ENCODE measurements at places on chromosomes 1 and 21. TPM values are rescaled to one million over a fixed set of nuclear protein-coding genes. Genes with fewer than 3 reads are reported as not detected.

SH2D2A gene
- 3.8 TPM for total RNA-seq

PADI1 gene
- total RNA-seq, result 1.3 TPM

PERM1 gene
- 1.0 TPM for total RNA-seq

ADAM30 gene
- not detected for total RNA-seq

S100A14 gene
- not detected for total RNA-seq

SPATA21 gene
- not detected for total RNA-seq

THEMIS2 gene
- total RNA-seq, result 3.1 TPM

CORT gene
- total RNA-seq, result 2.3 TPM

GCLM gene
- 1.5 TPM for total RNA-seq

MTARC1 gene
- total RNA-seq, result 4.5 TPM

NBPF6 gene
- total RNA-seq, result not detected

TNFRSF9 gene
- not detected for total RNA-seq

GRCh38 chr1:217402301-217402700 is 228.6 kb downstream of the GPATCH2 start:
- DNase-seq, result no peak

- no peak for DNase-seq
Observed at GRCh38 chr1:57470036-57470435, 46.2 kb upstream of the DAB1 start.

DNA sequence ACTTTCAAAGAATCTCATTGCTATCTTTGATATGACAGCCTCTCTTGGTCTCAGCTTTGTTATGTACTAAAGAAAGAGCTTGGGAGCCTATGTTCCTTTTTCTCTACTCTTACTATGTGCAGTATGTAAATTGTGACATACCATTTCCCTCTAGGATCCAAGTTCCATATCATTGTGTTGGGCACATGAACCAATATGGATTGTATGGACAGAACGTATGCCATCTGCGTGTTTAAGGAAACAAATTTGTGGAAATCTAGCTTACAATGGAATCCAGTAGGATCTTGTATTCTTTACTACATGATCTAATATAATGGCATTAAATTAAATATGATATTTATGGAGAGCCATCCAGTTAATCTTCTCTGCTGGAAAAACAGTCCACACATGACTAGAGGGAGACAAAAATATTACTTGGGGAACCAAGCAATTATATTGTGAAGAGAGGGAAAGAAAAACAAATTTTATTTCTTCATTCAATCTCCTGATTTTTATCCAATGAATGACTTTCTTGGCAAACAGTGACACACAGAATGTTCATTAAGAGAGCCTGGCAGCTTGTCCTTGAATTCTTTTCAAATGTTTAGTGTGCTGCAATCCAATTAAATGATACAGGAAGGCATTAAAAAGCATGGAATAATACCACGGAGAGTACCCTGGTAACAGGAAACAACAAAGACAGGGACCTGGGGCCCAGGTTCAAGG is 106.5 kb upstream of the DAB1 start:
- DNase-seq, result no peak

GRCh38 chr1:151187205-151187604 is 2.8 kb downstream of the VPS72 start:
- DNase-seq, result no peak

DNA sequence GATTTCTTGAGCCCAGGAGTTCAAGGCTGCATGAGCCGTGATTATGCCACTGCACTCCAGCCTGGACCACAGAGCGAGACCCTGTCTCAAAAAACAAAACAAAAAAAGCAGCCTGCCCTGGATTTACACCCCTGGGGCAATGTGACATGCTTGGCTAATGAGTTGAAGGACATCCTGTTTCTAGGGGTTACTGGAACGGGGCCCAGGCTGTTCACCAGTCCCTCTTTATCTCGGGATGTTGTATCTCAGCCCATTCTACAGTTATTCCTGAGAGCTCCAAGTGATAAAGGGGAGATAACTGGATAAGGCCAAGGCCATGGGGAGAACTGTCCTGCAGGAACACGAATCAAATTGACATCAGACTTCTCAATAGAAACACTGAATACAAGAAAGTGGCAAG is 21.7 kb upstream of the S100A2 start:
- no peak for DNase-seq

DNA sequence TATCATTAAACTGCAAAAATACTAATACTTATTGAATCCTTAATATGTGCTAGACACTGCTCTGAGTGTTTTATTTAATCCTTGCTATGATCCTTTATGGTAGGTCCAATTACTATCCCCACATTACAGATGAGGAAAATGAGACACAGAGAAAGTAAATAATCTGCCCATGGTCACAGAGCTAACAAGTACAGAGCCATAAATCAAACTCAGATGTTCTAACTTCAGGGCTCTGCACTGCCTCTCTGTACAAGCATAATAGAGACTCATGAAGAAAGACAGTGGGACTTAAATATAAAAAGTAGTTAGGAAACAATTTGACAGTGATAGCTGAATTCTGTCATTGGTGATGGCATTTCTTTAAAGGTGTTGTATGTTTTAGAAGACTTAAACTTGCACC is 346.4 kb downstream of the VAV3 start:
- DNase-seq, result no peak

DNA sequence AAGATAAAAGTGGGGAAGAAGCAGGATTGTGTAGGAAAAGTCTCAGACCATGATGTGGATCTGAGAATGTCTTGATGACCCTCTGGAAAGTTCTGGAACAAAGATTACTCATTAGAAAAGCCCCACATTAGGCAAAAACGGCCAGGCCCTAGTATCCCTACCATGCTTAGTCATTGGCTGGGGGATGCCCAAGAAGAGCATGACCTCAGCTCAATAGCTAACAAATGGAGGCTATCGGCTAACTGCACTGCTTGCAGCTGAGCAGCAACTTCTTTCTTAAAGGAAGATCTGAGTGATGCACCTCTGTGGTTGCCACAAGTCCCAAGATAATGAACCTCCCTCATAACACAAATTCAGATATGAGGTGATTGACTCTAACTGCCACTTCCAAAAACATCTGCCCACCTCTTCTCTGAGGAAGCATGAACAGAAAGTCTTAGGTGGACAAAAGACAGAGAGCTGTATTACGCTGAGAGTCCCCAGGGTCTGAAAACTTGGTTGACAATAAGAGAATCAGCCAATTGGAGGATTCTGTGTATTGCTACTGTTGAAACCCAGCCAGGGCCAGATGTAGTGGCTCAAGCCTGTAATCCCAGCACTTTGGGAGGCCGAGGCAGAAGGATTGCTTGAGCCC is 64.6 kb upstream of the AK4 start:
- DNase-seq, result no peak

DNA sequence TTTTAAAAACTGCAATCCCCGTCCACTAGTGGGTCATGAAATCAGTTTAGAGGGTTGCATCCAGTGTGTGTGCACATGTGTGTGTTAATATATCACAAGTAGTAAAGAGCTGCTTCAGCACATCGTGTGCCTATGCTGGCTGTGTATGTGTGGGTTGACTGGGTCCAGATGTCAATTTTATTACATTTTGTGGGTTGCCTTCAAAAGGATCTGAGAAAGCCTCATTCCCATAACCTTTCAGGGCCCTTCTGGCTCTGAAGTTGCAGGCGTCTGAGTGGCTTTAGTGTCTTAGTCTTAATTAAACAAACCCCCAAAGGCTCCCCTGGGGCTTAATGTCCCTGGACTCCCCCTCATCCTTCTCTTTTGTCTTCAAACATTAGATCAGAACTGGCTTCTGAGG is 19.8 kb downstream of the PLA2G2D start:
- DNase-seq, result no peak

DNA sequence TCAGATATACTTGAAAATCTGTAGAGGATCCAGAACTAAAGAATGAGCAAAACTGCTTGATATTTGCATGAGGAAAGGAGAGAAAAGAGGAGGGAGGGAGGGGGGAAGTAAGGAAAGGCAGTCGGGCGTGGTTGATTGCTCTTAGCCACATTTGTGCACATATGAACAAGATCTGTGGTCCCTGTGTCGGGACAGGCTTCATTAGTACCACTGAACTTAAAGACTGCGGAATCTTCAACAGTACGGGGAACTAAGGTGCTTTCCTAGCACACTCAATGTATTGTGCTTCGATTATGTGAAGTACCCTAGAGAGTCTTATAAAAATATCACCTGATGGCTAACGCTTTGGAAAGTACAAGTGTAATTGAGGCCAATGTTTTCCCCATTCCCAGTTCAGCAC is 59.9 kb downstream of the ZBTB18 start:
- no peak for DNase-seq

- no peak for DNase-seq
Observed at GRCh38 chr1:156551066-156551643, 21.2 kb downstream of the IQGAP3 start.

GRCh38 chr1:220012259-220012658 is 34.0 kb downstream of the EPRS1 start:
- DNase-seq, result no peak

DNA sequence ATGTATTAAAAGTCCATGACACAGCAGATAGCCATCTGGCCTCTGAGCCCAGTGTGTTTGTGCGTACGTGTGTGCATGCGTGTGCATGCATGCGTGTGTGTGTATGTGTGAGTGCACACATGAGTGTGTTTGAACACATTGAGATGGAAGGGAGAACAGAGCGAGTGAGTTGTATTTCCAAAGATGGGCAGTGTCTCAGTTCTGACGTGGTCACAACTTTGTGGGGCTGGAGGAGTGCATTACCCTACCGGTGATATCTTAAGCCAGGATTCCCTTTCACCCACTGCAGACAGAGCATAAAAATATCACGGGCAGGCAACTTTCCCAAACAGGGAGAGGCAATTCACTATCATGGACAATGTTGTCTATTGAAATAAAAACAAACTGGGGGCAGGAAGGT is 27.8 kb downstream of the IRF2BP2 start:
- DNase-seq, result no peak

DNA sequence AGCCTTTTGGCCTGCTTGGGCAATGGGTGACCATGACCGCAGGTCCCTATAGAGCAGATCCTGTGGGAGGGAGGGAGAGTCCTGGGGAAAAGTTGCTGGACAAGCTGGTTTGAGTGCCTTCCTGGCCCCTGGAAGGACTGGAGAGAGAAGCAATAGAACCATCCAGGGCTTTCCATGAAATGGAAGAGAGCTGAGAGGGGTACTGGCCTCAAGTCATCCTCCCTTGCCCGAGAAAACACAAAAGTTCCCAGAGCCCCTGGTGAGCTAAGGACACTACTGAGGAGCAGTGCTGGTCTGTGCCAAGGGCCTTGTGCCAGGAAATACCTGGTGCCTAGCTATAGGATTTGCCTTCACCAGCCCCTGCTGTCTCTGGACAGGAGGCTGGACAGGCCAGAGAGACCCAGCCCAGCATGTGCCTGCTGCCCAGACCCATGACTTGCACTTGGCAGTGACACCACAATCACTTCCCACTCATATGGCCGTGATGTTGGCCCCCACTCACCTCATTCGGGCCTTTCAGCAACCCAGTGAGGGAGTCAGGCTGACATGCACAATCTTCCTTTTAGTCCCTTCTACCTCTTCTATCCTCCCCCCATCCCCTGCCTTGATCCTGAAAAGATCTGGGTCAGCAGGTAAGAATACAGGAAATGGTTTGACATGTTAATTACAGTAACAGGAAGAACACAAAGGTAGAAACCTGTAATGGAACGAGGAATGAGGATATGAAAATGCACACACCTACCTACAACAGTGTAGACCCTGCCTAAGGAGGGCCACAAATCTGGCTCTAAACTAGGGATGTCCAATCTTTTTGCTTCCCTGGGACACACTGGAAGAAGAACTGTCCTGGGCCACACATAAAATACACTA is 7.0 kb downstream of the SH3BP5L start:
- no peak for DNase-seq

- no peak for DNase-seq
Observed at GRCh38 chr1:116388122-116388521, 15.1 kb downstream of the ATP1A1 start.

GRCh38 chr1:243312952-243313634 is 57.3 kb downstream of the SDCCAG8 start:
- peak; percentile 11 for DNase-seq

DNA sequence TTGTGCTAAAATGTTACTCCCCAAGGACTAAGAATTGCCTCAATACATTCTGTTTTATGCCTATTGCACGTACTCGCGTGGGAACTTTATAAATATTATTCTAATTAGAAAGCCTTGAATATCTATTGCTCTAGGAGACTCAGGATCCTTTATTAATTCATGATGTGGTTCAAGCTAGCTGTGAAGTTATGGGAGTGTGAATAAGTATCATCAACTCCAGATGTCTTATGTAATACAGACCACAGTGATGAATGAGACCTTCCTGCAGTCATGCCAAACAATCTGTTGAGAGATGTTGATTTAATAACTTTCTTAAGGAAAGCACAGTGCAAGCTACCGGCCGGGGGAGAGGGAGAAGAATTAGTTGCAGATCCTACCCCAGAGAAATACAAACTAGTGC is 519.2 kb upstream of the ZP4 start:
- DNase-seq, result no peak

DNA sequence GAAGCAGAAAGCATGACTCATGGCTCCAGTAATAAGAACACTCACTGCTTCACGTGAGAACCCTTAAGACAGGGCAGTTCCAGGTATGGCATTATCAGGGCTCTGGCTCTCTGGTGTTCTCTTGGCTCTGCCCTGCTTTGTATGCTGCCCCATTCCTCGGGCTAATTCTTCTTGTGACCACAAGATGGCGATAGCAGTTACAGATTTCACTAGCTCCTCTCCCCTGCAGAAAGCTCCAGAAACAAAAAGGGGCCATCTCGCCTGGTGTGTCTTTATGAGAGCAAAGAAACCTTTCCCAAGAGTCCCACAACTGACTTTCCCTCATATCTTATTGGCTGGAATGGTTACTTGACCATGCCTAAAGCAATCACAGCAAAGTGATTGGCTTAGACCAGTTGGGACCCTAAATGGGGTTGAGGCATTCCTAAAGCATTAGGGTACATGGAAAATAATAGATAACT is 60.1 kb downstream of the F3 start:
- DNase-seq, result peak; percentile 72

DNA sequence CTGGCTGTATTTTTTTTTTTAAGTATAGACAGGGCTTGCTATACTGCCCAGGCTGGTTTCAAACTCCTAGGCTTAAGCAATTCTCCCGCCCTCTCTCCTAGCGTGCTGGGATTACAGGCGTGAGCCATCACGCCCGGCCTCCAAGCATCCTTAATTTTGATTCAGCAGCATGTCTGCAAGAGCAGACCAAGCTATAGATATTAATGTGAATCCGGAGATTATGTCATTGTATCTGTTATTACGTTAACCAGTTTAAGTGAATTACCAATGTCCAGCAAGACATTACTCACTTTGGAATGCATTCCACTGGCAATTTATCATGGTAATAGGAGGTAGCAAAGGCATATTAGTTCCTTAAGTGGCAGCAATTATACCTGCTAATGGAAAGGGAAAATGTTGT is 179.7 kb downstream of the CHRM3 start:
- no peak for DNase-seq

- no peak for DNase-seq
Observed at GRCh38 chr21:17523007-17523451, 10.2 kb downstream of the CXADR start.

DNA sequence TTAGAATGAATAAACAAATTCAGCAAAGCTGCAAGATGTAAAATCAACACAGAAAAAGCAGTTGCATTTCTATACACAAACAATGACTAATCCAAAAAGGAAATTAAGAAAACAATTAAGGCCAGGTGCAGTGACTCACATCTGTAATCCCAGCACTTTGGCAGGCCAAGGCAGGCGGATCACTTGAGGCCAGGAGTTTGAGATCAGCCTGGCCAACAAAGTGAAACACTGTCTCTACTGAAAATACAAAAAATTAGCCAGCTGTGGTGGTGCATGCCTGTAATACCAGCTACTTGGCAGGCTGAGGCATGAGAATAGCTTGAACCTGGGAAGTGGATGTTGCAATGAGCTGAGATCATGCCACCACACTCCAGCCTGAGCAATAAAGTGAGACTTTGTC is 22.3 kb downstream of the THEM4 start:
- no peak for DNase-seq
